ENCODE measurements at places on chromosomes 16 and 17.
A peak's percentile ranks its signal among the peaks of the same experiment; 100 is the strongest.

DNA sequence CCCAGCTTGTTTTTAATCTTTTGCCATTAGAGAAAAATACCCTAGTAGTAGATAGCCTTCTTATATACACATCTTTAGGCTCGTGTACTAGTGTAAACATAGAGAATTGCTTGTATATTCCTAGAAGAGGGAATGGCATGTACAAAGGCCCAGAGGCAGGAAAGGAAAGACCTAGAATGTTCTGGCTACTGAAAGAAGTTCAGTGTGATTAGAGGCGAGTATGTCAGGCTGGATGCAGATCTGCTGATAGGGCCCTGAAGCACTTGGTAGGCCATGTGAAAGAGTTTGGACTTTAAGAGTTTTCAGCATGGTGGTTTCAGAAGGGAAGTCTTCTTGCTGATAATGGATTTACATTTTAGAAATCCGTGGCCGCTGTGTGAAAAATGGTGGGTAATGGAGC lies 17.4 kb downstream of the CTCF start:
- no peak for DNase-seq

GRCh38 chr17:78351449-78352006 lies 8.3 kb downstream of the SOCS3 start:
- peak; percentile 96 for DNase-seq

DNA sequence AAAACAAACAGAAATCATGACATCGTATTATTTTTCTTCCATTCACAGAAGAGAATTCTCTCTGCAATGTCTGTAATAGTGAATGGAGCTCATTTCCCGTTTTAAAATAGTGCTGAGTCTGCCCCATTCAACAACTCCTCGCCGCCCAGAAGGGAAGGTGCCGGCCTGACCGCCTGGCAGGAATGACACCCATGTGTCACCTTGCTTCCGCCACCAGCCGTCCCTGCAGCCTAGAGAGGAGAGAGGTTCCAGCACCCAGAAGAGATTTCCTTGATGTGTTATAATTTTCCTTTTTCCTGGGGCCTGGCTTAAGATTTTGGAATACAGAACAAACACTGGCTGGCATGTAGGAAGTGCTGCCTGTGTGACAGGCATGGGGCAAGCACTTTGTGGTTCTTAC lies 60.0 kb downstream of the MEAK7 start:
- no peak for DNase-seq

GRCh38 chr17:2335726-2336214 lies 487 bp downstream of the TSR1 start:
- no peak for DNase-seq

- DNase-seq: no peak
Measured at GRCh38 chr16:19505600-19506303, 16.1 kb downstream of the GDE1 start.

GRCh38 chr16:54932021-54932660 lies 1.5 kb downstream of the IRX5 start:
- DNase-seq: no peak

GRCh38 chr16:73326770-73327470 lies 279.0 kb upstream of the ZFHX3 start:
- no peak for DNase-seq

DNA sequence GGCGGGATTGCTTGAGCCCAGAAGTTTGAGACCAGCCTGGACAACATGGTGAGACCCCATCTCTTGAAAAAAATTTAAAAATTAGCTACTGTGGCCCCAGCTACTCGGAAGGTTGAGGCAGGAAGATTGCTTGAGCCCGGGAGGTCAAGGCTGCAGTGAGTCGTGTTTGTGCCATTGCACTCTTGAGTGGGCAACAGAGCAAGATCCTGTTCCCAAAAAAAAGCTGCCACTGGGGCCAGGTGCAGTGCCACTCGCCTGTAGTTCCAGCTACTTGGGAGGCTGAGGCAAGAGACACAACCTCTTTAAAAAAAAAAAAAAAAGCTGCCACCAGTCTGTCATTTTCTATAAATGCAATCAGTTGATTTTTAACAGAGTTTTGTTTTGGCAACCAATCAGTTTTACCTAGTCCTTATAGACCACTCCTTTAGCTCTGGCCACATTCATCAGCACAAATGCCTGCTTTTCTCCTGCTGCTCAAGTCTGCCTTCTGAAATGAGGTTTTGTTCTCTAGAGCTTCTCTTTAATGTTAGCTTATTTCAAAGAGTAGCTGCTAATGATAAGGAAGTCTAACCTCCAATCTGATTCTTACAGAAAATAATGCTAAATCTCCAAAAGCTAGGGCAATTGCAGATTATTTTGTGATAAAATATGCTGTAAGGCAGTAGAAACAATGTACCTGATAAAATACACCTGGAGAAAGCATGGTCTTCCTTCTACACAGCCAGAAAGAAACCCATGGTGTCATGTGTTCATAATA lies 64.8 kb downstream of the TUBD1 start:
- no peak for DNase-seq

DNA sequence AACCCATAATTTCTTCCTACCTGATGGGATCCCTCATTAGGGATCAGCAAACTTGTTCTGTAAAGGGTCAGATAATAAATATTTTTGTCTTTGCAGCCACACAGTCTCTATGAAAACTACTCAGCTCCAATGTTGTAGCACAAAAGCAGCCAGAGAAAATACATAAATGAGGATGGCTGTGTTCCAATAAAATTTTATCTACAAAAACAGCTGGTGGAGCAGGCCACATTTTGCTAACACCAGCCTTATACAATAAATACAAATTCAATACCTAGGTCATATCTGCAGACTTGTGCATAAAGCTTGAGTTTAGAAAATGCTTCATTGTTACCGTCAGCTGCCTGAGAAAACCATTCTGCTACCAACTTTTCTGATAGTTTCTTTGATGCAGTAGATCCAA lies 38.4 kb upstream of the INTS2 start:
- no peak for DNase-seq

DNA sequence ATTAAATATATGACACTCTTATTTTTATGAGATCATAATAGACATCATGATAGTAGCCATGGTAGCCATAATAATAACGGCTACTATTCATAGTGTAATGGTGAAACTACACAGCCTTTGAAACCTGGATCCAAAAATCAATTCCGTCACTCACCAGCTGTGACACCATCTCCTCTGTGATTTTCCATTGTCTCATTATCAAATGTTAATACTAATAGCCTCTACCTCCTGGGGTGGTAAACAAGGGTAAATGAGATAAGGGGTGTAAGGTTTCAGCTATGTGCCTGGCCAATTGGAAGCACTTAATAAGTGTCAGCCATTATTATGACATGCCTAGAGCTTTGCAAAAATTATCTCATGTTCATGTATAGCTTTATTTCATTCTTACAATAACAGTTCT lies 88.6 kb downstream of the CACNG3 start:
- DNase-seq: no peak

DNA sequence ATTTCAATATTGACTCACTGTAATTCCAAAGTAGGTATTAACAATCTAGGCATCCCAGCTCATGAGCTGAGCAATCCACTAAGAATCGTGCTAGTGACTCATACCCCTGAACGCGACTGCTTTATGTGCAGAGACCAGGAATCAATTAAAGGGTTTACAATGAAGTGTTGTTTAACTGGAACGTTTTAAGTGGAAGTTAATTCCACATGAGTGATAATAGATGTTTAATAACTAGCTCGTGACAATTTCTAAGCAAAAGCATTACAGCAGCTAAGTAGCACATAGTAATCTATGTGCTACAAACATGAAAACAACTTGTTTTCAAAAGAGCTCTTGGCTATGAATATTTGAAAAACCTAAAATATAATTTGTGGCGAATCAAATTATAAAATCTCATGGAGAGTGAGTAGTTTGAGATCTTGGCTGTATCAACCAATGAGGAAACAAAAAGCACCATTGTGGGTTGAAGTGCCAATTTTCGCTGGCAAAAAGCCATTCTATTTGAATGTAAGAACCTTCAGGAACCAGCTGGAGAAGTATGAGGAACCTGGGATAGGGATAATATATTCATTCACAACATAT lies 9.4 kb downstream of the GJC1 start:
- DNase-seq: peak; percentile 84

- DNase-seq: no peak
Measured at GRCh38 chr17:82740906-82741759, 5.7 kb downstream of the FN3K start.

DNA sequence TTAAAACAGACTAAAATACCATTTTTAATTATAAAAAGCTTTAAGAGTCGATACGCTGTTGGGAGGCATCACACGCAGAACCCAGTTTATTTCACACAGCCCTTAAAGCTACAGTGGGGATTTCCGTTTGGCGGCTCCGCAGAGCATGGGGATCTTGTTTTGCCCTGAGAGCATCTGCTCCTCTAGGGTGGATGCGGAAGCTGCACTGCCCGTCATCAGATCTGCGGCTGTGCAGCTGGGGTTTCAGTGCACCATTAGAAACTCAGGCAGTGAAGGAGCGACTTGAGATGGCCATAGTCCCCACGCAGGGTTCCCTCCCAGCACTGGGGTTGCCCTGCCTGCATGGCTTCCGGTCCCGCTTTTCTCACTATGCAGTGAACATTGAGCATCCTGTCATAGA lies 62.2 kb upstream of the CHMP6 start:
- no peak for DNase-seq

DNA sequence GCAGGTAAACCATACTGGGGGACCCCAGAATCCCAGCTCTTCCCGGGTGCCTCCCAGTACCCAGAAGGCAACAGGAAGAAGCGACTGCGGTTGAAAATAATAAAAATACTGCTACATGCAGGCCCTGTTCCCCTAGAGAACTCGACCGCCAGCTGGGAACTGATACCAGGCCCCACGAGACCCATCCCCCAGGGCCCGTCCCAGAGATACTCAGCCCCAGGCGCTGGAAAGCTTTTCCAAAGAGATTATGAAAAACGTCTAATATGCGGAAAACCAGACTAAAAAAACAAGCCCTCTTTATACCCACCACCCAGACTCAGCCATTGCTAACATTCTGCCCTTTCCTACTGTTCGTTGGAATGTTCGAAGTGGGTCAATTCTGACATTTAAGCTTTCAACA lies 12.9 kb upstream of the MEAK7 start:
- DNase-seq: no peak

- DNase-seq: no peak
Measured at GRCh38 chr17:50872710-50873424, 6.7 kb upstream of the TOB1 start.

GRCh38 chr16:84751947-84752346 lies 52.1 kb downstream of the USP10 start:
- no peak for DNase-seq

DNA sequence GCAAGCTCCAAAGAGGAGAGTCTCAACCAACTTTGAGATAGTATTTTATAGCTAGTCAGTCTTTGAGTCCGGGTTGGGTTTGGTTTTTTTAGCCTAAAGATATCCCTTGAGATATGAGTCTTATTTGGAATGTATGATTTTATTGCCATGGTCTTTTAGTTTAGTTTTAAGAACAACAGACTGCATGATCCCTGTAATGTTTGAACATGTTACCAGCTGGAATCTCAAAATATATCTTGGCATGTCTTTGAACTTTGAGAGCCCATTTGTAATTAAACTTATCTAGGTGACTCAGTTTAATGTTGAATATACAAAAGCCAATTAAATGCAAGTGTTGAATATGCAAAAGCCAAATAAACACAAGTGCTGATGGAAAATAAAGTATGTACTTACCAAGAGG lies 100.6 kb downstream of the TANGO6 start:
- DNase-seq: no peak

DNA sequence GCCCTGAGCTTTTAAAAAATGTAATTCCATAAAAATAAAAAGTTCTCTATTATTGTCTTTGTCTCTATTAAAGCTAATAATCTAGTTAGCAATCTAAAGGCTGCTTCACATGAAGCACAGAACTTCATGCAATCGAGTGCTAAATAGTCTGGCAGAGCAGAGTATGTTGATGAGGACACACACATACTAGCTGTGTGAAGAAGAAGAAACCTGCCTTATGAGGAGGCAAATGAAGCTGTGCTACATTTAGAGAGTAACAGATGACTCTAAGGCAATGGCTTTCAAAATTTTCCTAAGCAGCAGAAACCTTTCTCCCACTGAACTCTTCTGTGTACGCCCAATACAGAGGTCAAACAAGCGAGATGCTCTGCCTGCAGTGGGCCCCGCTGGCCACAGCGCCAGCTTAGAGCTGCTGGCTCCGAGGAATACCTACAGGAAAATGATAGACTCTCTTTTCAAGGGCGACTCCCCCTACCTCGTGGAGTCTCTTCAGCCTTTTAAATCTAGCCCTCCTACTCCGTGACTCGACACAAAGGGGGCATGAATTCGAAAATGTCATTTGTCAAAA lies 39.2 kb downstream of the GNA13 start:
- DNase-seq: no peak

- no peak for DNase-seq
Measured at GRCh38 chr17:81101614-81102306, 63.5 kb upstream of the PVALEF start.

GRCh38 chr16:89200124-89200849 lies at the start of gene SLC22A31:
SLC22A31 (minus strand) TSS chr16:89200537; CDS start chr16:89200501, 36 bp downstream.
- DNase-seq: no peak

GRCh38 chr17:83189044-83190003 lies 109.9 kb downstream of the METRNL start:
- DNase-seq: peak; percentile 74

DNA sequence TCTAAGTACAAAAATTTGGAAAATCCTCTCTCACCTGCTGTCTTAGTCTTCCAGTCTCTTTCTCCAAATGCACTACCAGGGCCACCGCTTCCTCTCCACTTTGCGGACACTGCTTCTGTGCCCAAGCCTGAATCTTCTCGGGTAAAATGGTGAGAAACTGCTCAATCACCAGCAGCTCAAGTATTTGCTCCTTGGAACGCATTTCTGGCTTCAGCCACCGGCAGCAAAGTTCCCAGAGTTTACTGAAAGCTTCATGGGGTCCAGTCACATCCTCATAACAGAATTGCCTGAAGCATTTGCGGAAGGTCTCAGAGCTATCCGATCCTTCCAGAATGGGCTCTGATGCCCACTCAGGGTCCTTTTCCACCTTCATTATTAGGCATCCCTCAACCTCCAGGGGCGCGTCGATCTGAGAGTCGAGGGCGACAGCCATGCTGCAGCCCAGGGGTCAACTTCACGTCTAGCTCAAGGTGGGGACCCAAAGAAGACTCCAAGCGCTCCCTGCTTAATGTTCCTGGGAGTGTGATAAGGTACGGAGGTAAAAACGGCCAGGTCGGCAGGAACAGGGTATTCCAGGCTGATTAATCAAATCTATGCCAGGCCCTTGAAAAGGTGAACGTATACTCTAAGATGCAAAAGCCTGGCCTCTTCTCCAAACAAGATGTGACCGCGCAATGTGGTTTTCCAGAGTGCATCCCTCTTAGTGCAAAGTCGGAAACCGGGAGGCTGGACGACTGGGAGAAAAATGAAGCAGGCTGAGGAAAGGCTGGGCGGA lies 763 bp downstream of the ZKSCAN2 start:
- DNase-seq: no peak
